ENCODE measurements at places on chromosomes 3 and 15.
A peak's percentile ranks its signal among the peaks of the same experiment; 100 is the strongest.

DNA sequence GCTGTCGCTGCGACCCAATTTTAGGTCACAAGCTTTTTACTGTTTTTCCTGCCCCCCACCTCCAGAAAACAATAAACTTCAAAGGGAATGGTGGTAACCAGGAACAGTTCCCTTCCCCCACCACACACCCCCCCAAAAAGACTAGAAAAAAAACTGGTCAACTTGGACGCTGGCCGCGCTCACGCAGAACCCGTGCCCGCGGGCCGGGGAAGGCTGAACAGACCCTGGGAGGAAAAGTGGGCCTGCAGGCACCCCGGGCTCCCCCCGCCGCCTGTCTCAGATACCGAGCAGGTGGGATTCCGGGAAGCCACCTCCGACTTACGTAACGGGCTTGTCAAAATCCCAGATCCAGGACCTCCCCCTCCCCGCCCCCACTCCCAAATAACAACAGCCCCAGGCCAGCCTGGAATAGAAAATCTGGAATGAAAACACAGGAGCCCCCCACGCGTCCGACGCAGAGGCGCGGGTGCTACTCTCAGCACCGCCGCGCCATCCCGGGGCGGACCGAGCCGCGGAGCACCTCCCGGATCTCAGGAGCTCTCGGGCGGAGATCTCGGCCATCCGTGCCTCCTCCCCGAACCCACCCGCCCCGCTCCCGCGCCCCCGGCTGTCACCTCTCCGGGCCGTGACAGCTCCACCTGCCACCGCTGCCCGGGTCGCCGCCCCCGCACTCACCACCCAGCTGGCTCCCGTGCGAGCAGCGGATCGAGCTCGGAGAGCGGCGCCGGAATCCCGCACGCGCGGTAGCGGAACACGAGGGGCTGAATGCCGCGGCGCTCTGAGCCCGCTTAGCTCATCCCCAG is 557 bp downstream of the DENND4A start:
- DNase-seq = peak; percentile 56

- no peak for DNase-seq
Measured at GRCh38 chr3:125165189-125165947, 47.2 kb downstream of the SLC12A8 start.

GRCh38 chr3:142077155-142077858 is 72.0 kb downstream of the TFDP2 start:
- DNase-seq = no peak

GRCh38 chr15:68318931-68319909 is 41.7 kb downstream of the FEM1B start:
- DNase-seq = no peak

- no peak for DNase-seq
Measured at GRCh38 chr3:194128202-194128918, 7.6 kb upstream of the HES1 start.

DNA sequence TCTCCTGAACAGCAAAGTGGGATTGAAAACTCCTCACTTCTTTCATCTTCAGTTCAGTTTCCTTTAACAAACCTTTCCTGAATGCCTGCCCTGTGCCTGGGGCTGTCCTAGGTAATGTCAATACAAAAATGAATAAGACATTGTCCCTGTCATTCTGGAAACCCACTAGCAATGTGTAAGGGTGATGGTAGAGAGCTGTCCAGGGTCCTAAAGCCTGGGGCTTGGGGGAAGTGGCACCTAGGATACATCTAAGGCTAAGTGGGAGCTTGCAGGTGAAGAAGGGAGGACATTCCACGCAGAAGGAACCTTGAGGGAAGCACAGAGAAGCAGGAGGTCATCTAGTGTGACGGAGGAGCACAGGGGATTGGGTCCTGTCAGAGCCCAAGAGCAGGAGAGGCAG is 212.7 kb upstream of the PPP2R3A start:
- no peak for DNase-seq

GRCh38 chr15:42228036-42228435 is 19.9 kb upstream of the VPS39 start:
- DNase-seq = peak; percentile 88

DNA sequence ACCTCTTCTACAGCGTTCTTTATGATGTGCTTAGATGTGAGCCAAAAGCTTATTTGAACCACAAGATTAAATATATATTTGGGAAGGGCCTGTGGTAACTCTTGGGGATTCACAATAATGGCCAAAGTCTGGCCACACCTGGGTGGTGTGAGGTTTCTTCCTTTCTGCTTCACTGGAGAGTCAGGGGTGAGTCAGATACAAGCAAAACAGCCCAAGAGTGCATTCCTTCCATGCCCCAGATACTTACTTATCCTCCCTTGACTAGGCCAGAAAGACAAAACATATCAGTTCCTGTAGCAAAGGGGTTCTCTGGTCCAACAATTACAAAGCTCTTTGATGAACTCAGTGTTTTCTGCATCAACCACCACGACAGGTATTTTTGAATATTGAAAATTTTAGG is 941 bp downstream of the ZBED2 start:
- DNase-seq = no peak

- no peak for DNase-seq
Measured at GRCh38 chr3:194894538-194894937, 208.9 kb downstream of the FAM43A start.

- DNase-seq = no peak
Measured at GRCh38 chr15:81948222-81948621, 97.6 kb downstream of the MEX3B start.

DNA sequence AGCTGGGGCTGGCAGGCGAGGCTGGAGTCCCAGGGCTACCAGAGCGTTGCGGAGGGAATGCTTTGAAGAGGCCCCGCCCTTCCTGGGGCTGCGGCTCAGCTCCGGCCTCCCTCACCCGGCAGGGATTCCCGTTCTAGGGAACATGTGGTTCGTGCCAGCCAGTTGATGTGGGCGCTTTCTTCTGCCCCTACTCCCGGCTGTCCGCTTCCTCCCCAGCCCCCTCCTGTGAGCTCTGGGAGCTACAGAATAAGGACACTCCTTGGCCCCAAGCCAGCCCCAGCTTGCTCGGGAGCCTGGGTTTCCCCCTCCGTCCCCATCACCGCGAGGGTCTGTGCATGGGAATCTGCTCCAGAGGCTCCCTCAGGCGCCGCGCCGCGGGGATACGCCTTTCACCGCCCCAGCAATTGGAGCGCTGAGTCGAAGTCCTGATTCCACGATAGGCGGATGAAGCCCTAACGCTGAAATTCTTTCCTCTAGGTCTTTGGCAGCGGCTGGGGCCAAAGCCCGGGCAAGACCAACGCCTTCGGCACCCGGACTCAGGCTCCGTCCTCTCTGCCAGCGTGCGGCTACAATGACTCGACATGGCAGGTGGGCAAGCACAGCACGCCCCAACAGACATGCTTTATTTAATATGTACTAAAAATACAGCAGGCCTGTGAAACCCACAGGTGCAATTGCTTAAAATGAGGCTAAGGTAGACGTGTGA is 69.5 kb downstream of the KLF15 start:
- DNase-seq = peak; percentile 53

DNA sequence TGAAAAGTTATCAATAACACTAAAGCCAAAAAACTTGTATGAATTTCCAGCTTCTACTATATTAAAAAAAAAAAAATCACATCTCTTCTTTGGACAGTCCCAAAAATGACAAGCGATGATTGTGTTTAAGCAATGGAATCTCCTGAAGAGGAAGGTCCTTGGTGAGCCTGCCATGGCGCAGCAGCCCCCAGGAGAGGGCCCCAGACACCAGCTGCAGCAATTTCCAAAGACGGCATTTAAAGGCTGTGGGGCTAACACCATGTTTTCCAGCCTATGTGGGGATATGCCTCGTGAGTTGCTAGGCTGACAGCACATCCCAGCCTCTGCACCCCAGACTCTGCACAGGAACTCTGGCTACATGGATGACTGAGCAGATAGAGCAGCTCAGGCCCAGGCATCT is 14.7 kb downstream of the SKIC8 start:
- DNase-seq = no peak

GRCh38 chr3:87268646-87269211 is 7.7 kb downstream of the POU1F1 start:
- no peak for DNase-seq

DNA sequence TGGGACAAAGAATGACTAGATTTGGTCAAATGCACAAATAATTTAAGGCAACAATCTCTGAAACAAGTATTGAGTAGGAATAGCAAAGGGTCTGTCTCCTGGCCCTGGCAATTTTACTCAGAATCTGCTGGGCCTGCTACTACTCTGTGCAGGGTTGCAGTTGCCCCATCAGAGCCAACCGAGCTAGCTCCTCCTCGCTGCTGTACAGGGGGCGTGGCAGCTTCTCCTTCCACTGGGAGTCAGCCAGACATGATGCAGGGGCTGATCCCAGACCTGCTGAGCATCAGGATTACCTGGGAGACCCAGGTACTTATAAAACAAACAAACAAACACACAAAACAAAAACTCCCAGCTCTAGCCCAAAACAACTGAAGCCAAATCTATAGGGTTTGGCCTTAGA is 30.5 kb upstream of the PXYLP1 start:
- DNase-seq = no peak

DNA sequence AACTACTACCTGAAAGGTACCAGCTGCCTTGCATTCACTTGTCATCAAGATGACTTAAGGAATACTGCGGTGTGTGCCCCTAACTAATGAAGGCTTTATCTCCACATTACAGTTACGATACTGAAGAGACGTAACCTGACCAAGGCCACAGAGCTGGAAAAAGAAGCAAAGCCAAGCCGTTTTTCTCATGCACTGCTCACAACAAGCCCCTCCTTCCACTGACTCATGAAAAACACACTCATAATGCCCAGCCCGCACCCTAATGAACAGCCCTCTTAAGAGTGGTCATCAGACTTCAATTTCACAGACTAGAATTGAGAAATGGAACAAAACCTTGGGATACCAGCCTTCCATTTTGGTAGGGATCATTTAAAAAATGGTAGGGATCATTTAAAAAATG is 11.6 kb downstream of the PSMD6 start:
- no peak for DNase-seq

DNA sequence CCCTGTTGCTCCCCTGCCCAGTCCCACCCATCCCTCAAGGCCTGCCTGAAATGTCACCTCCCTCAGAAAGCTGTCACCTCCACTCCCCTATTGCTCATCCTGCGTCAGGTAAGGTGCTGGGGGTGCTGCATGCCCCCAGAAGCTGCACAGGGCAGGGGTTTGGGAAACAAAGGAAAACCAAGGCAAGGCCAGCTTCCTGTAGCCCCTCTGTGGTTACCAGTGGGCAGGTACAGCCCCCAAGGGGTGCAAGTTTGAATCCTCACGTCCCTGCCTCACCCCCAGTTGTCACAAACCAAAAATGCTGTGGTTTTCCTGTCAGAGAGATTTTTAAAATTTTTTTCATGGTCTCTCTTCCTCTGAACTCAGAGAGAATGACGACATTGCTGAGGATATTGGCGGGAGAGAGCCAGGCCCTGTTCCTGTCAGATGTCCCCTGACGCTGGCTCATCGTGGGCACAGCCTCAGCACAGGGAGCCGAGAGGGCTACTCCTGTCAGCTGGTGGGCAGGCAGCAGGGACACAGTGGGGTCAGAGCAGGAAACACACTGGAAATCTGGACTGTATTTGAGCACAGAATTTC is 27.0 kb downstream of the PSTPIP1 start:
- no peak for DNase-seq

DNA sequence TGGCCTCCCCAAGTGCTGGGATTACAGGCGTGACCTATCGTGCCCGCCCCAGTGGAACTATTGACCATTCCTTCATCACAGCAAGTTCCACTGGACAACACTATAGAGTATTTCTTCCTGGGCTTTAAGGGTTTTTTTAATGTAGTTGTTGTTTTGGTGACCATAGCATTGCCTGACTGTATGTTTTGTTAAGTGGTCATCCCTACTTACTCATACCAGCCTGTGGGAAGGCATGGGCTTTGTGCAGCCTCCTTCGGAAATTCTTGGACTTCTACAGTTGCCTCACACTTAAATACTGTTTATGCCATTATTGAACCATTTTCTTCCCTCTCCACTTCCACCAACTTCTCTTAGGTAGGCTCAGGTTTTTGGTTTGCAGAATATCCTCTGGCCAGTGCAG is 19.9 kb upstream of the ALPK3 start:
- DNase-seq = no peak

GRCh38 chr3:64593350-64593749 is 94.5 kb downstream of the ADAMTS9 start:
- no peak for DNase-seq

- no peak for DNase-seq
Measured at GRCh38 chr3:27688053-27688452, 34.1 kb downstream of the EOMES start.

DNA sequence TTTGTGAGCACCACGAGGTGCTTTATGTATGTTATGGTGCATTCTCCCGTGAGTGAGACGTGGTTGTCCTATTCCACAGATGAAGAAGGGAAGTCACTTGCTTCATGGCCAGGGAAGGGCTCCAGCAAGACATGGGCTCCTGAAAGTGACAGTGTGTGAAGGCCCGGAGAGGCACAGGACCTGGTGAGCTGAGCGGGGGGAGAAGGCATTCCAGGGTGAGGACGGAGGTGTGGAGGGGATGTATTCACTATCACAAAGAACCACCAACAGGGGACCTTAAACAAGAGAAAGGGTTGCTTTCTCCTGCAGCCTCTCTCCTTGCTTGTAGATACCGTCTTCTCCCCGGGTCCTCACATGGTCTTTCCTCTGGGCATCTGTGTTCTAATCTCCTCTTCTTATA is 139.1 kb downstream of the FBLN2 start:
- DNase-seq = no peak

DNA sequence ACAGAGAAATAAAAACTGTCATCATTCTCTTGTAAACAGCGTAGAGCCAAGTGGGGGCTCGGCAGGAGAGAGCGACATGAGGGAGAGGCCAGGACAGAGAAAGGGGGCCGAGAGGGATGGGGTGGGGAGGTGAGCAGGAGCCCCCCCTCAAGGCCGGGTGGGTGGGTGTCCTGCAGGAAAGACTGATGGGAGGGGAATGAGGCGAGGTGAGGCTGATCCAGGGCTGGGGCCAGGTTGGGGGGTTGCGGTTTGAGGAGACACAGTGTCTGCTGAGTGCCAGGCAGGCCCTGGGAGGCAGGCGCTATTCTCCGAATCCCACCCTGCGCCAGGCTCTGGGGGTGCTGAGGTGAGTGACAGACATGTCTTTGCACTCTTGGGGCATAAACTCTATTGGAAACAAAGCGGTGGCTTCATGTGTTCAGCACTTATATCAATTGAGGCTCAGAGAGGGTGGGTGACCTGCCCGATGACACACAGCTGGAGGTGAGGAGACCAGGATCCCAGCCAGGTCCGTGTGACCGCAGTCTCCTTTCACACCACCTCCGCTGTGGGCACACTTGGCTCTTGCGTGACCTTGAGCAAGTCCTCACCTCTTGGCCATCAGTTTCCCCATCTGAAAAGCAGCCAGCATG is 19.6 kb upstream of the CSPG4 start:
- DNase-seq = no peak

GRCh38 chr3:59654123-59654479 is 604.3 kb upstream of the CFAP20DC start:
- DNase-seq = no peak

GRCh38 chr3:135944831-135945230 is 20.7 kb upstream of the PPP2R3A start:
- DNase-seq = no peak

- no peak for DNase-seq
Measured at GRCh38 chr15:64950888-64951287, 38.8 kb downstream of the SPG21 start.

GRCh38 chr3:167750272-167750971 is 14.9 kb downstream of the SERPINI1 start:
- no peak for DNase-seq
